ENCODE measurements at places on chromosomes 12 and 14.

DNA sequence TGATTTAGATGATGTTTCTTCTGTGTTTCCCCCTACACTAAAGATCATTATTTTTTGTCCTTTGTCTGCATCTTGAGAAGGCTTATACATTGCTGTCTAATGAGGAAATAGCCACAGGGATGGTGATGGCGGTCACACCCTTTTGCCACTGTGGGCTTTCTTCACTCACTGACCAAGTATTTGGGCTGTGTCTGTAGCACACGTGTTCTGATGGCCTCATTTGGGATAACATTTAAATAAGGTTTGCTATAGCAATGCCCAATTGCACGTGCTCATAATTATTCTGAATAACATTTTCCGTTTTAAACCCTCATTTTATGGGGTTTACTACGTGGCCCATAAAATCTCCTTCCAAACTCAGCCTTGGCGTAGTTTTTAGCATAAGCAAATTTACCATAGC lies 230.3 kb upstream of the PRICKLE1 start:
- no peak for DNase-seq

- no peak for DNase-seq
These were observed 7.3 kb downstream of the LHX5 start for GRCh38 chr12:113464452-113464775.

DNA sequence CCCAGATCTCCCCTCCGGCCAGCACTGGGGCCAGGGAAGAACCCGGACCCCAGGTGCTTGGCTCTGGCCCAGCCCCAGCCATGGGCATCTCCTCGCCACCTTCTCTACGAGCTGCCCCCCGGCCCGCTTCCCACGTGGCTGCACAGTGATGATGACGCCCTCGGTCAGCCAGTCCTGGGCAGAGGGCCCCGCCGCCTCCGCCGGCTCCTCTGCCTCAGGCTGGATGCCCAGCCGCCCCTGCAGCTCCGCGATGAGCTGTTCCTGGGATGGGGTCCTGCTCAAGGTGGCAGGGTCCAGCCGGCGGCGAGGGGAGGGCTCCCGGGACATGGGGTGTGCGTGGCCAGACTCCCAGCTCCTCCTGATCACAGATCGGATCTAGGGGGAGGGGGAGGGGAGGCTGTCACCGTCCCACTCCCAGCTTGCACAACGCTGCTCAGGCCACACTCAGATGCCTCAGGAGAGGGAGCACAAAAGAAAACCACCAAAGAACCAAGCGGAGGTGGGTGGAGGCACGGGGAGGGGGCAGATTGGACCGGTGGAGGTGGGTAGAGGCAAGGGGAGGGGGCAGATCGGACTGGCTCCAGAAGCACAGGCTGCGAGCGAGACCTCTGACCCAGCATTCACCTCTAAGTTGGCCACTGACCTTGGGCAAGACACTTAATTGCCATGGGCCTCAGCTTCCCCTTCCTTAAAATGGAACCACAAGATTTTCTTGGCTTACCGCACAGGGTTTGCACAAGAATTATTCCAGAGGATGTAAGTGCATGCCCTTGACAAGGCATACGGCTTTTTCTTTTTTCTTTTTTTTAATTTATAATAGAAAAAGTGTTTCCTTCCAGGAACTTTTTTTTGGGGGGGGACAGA lies 16.1 kb upstream of the RPLP0 start:
- DNase-seq: no peak

DNA sequence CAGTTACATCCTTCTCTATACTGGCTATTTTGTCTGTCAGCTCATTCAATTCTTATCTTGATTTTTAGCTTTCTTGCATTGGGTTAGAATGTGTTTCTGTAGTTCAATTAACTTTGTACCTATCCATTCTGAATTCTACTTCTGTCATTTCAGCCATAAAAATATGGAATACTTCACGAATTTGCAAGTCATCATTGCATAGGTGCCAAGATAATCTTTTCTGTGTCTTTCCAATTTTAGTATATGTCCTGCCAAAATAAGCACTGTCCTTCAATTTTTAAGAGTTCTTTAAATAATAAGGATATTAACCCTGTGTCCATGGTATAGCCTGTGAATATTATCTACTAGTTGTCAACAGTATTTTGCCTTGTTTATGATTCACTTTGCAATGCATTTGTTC lies 665.7 kb upstream of the MDGA2 start:
- no peak for DNase-seq

DNA sequence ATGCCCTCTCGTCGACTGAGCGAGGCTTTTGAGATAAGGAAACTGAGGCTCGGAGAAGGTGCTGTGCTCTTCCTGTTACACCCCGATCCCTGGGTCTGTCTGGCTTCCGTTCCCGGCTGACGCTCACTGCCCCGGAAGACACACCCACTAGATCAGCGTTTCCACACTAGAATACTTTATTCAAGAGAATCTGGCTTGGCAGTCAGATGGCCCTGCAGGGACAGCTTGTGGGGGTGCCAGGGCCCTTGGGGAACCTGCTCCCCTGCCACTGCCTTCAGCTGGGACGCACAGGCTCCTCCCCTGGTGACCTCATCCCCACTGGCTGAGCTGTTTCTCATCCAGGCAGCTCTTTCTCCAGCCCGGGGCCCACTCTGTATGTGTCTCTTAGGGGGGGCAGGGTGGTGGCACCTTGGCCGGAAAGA lies 13.7 kb downstream of the PGF start:
- DNase-seq: peak; percentile 60

DNA sequence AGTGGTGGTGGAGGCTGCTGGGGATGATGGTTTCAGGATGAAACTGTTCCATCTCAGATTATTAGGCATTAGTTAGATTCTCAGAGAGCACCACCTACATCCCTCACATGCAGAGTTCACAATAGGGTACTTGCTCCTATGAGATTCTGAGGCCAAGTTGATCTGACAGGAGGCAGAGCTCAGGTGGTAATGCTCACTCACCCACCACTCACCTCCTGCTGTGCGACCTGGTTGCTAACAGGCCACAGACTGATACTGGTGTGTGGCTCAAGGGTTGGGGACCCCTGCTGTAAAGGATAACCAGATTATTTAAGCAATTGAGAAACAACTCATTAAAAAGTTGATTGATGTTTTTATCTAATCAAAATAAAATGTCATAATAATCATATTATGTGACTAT lies 248.5 kb downstream of the RERGL start:
- DNase-seq: no peak

DNA sequence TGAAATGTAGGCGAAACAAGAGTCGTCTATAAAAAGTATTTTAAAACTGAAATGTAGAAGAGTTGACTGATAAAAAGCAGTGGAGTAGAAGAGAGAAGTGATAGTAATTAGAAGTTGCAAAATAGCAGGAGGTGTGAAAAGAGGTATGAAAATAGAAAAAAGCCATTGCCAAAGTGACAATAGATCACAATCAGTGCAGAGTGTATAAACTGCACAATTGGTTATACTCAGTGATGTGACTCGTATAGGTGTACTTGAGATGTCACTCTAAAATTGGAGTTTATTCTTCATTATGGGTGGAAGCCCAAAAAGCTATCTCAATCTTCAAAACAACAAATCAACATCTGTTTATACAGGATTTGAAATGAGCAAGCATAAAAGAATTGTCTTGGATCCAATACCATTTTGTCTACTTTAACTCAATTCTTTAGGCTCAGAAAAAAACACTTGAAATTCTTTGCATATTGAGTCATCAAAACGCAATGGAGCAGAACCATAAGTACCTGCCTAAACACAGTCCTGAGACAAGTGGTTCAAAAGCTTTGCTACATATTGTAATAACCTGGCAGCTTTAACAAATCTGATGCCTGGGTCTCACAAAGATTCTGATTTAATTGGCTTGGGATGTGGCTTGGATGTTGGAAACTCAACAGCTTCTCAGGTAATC lies 8.8 kb downstream of the IKBIP start:
- no peak for DNase-seq

GRCh38 chr12:54579696-54580333 lies 8.6 kb downstream of the PPP1R1A start:
- DNase-seq: peak; percentile 77

- DNase-seq: no peak
These were observed 24.2 kb upstream of the RNASE3 start for GRCh38 chr14:20866963-20867362.

GRCh38 chr14:73809391-73809790 lies 42.2 kb upstream of the PTGR2 start:
- DNase-seq: no peak

- no peak for DNase-seq
These were observed 37.2 kb downstream of the RAD51B start for GRCh38 chr14:67856827-67857226.

GRCh38 chr12:2877953-2878732 lies 1.1 kb downstream of the RHNO1 start:
- DNase-seq: no peak

- no peak for DNase-seq
These were observed 76.4 kb downstream of the GPATCH2L start for GRCh38 chr14:76228138-76228537.

DNA sequence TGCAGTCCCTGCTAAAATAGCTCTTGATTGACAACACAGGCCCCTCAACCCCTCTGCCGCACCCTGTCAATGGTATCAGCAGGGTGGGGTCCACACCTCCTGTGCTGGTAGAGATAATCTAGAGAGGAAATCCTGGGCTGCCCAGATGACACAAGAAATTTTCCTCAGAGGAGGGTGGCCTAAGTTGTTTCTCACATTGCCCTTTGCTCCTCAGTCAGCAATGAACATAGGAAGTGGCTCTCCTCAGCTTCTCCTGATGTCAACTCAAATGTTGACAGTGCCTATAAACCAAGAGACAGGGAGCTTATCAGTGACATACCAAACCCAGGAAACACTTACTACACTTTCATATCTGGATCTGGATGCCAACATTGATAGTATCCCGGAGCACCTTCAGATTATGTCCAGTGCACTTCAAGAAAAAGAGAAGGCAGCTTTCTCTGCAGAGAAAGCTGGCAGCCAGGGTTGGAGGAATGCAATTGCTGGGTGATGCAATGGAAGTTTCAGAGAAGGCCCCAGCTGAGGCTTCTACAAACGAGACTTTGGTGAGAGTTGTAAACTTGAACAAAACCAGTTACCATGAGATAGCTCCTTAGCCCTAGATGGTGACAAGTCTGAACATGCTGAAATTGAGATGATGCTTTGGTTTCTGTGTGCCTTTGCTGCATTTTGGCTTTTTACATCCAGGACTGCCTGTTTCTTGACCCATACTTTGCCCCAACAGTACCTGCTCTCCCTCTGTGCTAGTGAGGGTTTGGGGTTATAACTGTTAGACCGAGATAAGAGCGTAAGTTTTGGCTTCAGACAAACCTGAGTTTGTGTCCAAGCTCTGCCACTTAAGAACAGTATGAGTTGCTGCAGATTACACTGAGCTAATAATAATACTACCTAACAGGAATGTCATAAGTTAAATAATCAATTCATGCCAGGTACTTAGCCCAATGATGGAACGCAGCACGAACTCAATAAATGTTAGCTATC lies 183.5 kb downstream of the NUAK1 start:
- DNase-seq: no peak
